Hindlimb muscle (tissue), 1 donor: ENCODE measurements at places on chromosomes 3 and 15. TPM values are rescaled to one million over a fixed set of nuclear protein-coding genes. Genes with fewer than 3 reads are reported as not detected.

SLC22A14 gene
- polyA plus RNA-seq = 0.23 TPM

GRCh38 chr3:11351451-11351850, 79.3 kb downstream of the ATG7 start:
- DNase-seq = no peak

- DNase-seq = peak; percentile 31
Observed at GRCh38 chr3:79361748-79362378, 405.9 kb downstream of the ROBO1 start.

GRCh38 chr3:59163953-59164352, 114.1 kb upstream of the CFAP20DC start:
- no peak for DNase-seq

GRCh38 chr15:65213241-65213640, 2.0 kb upstream of the CILP start:
- DNase-seq = no peak

PARP6 gene
- polyA plus RNA-seq = 56.4 TPM

GRCh38 chr3:151891721-151892120, 18.3 kb downstream of the SUCNR1 start:
- no peak for DNase-seq

PLAAT1 gene
- 21.1 TPM for polyA plus RNA-seq

ARID3B gene
- 5.6 TPM for polyA plus RNA-seq

ISLR gene
- polyA plus RNA-seq = 152 TPM

GRCh38 chr3:10286596-10287295, 6.0 kb downstream of the GHRL start:
- no peak for DNase-seq

DNA sequence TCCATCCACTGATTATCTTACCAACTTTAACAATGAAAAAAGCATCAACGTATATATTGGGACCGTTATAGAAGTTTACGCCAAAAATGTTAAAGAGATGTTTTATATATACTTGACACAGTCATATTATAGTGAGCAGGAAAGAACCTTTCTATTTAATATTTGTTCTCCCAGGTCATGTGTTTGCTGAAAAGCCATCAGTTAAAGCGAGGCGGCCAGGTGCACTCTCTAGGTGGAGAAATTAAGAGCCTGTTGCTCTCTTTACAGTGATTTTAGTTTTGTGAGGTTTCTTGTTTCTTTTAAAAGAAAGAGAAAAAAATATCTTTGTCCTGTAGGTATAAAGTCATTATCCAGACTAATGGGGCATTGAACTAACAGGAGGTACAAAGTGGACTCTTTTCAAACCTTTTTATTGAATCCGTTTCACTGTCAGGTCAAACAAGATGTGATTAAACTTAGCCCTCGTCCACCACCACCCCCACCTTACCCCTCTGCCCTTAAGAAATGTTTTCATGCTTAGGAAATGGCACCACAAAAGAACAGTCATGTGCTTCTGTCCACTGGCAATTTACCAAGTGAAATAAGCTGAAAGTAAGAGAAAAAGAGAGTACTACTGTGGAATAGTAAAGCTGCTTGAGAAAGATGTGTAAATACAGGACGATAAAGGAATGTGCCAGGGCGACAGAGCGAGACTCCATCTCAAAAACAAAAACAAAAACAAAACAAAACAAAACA, 279.9 kb downstream of the PTPRG start:
- DNase-seq = no peak

- no peak for DNase-seq
Observed at GRCh38 chr15:43249699-43250203, 17.0 kb downstream of the TGM5 start.

GRCh38 chr3:13004376-13004775, 68.9 kb downstream of the IQSEC1 start:
- no peak for DNase-seq

DNA sequence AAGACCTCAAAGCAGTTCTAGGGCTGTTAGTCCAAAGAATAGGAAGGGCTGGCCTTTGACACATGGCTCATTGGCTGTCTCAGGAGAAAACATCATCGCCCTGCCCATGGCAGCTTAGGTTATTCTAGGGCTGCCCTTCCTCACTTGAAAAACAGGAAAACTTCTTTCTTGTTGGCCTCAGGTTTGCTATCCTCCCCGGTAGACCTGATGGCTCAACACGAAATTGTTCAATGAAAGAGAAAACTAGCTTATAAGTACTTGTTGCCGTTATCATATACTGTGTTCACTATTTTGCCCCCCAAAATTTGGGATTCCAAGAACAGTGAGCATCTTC, 602 bp upstream of the SLTM start:
- DNase-seq = no peak

CYP1A1 gene
- polyA plus RNA-seq = not detected

- no peak for DNase-seq
Observed at GRCh38 chr3:159458010-159458409, 530.6 kb upstream of the IL12A start.

GRCh38 chr3:82416349-82416748, 654.9 kb upstream of the GBE1 start:
- DNase-seq = no peak

TOPAZ1 gene
- polyA plus RNA-seq = not detected

DNA sequence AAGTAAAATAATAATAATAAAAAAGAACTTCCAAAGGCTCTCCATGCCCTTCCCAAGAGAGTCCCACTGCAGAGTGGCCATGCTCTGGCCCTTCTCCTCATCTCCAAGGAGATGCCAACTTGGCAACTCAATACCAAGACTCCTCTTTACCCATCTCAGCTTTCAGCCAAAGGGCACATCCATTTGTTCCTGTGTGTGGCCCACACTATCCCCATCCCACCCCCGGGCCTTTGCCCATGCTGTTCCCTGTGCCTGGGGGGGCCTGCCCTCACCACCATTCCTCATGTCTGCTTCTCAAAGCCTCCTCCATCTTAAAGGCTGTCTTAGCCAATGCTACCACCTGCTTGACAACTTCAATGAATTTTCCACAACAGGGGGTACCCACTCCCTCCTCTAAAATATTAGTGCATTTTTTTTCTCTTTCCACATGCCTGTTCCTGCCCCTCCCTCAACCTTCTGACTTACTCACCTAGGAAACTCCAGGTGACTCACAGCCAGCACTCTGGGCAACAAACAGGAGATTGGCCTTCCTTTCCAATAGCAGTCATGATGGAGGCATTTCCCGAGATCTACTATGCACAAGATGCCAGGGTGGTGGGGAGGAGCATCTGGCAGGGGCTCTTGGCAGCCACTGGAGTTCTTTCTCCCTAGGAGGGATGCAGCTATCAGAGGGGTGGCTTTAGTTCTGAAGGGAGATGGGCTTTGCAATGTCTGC, 109.4 kb upstream of the SMAD3 start:
- DNase-seq = no peak

- no peak for DNase-seq
Observed at GRCh38 chr3:97883736-97884135, 61.9 kb downstream of the CRYBG3 start.

- no peak for DNase-seq
Observed at GRCh38 chr3:125061170-125061569, 5.4 kb upstream of the HEG1 start.

- DNase-seq = peak; percentile 61
Observed at GRCh38 chr3:43153216-43154083, 47.6 kb upstream of the POMGNT2 start.

TMEM158 gene
- polyA plus RNA-seq = 1.2 TPM

DNA sequence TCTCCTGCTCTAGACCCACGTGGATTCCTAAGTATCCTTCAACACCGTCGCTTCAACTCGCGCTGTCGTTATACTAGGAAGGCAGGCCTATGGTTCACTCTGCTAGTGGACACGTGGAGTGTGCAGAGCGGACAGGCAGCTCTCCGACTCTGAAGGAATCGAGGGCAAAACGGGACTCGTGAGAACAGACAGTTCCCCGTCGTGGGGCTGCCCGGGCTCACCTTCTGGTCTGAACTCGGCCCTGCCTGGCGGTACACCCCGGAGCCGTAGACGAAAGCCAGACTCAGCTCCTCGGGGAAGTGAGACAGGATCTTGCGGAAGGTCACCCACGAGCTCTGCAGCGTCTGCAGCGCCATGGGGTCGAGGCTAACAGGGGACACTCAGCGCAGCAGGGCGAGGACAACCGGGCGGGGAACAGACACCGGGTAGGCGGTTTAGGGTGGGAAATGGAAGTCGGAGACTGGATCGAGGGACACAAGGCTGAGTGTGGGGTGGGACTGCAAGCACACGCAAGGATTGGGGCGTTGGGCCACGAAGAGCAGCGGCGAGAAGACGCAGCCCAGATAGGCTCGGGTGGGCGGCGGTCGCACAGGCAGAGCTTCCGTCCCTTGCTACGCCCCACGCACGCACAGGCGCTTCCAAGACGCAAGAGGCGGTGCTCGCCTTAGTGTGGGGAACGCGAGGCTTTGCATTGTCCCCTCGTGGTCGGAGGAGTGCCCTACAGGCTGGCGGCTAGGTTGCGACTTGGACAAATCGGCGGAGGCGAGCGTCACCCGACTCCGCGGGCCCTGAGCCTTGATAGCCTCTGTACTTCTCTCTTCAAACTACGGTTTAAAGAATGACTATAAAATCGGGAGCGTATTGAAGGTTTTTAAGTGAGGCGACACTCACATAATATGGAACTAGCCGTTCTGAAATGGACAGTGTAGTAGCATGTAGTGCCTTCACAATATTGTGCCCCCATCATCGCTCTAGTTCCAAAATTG, at the start of gene TAMM41:
Gene TAMM41 (minus strand): TSS at position 605 of the 986 bp plus-strand sequence. CDS start 249 bp downstream, at position 356.
- DNase-seq = peak; percentile 89

DNA sequence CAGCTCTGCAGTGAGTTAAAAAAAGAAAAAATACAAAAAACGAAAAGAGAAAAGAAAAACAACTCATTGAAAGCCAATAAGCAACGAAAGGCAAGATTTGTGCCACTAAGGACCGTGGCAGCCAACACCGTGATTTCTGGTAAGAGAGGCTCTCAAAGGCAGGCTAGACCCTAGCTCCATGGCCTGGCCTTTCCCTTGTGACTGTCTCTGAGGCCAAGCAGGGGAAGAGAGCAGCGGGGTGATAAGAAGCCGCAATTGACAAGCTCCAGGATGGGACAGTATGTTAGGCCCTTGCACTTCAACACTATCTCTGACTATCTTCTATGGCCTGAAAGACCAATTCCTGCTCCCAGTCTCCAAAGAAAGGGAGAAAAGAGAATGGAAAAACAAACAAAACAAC, 12.4 kb downstream of the APOD start:
- DNase-seq = no peak
